Lower lobe of right lung (tissue), 2 donors: ENCODE measurements at places on chromosomes 12 and 14. TPM values are rescaled to one million over a fixed set of nuclear protein-coding genes. Genes with fewer than 3 reads are reported as not detected.
A peak's percentile ranks its signal among the peaks of the same experiment; 100 is the strongest.

Gene IL23A
- total RNA-seq = 0.56 TPM

Gene ASPG
- total RNA-seq = 4.6 TPM

Gene HRK
- 0.18 TPM for total RNA-seq

Gene GPRC5A
- total RNA-seq = 482 TPM

Gene IAPP
- total RNA-seq = not detected

Gene AKAP5
- total RNA-seq = 4.8 TPM

DNA sequence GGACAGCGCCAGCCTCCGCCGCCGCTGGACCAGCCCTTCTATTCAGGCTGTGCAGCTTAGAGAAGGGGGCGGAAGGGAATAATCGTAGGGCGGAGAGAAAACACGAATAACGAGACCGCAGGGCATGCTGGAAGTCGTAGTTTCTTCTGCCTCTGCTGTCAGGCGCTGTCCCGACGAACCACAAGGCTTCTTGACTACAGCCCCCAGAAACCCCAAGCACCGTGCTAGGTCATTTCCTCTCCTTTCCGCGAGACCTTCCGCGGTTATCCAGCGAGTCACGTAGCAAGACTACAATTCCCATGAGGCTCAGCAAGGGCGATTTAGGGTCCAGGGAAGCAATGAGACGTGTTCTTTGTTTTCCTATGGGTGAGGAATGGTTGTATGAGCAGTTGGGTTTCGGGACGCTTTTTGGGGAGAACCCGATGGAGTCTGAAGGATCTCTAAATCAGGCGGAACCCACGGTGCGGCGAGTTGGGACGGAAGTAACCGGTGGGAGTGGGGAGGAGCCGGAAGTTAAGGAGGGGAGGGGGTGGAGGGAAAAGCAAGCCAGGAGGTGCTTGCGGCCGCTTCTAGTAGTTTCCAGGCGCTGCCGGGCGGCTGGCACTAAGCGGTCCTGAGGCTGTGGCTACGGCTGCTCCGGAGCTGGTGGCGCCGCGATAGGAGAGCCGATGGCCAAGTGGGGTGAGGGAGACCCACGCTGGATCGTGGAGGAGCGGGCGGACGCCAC is at the start of the genes AHSA1 and VIPAS39:
Gene AHSA1 (plus strand): TSS at position 572 of the 727 bp plus-strand sequence. CDS start 97 bp downstream, at position 669.
Gene VIPAS39 (minus strand): TSS at position 80 of the 727 bp plus-strand sequence. CDS start 3,499 bp downstream, outside the sequence.
- DNase-seq = peak; percentile 96

DNA sequence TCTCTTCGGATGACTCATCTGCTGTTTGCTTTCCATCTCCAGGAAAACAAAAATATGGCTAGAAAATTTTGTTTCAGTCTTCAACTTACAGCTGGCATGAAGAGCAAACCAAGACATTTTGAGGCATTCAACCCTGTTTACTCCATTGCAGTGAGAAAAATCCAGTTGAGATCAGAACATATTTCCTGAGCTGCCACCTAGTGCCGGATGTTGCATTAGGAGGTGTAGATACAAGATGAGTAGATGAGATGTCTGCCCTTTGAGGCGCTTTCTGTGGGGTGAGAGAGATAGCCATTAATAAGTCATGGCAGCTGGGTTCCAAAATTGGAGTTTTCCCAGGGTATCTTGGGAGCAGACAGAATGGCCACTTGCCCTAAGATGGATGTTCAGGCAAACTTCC is 171.1 kb downstream of the PRKCH start:
- no peak for DNase-seq

DNA sequence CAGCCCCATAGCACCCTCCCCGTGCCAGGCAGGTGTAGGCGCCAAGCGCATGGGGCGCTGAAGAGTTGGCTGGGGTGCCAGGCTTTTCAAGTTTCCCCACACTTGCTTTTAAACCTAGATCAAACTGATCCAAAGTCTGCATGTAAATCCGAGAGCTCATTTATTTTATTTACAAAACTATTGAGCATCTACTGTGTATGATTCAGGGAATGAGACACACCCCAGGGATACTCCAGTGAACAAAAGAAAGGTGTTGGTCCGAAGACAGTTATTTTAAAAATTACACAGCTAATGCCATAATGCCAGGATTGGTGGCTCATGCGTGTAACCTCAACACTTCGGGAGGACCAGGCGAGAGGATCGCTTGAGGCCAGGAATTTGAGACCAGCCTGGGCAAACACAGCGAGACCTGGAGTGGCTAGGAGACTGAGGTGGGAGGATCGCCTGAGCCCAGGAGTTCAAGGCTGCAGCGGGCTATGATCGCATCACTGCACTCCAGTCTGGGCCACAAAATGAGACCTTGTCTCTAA is 780 bp upstream of the SLC41A2 start:
- no peak for DNase-seq

- DNase-seq = no peak
Measured at GRCh38 chr12:117526757-117527478, 165.5 kb upstream of the NOS1 start.

DNA sequence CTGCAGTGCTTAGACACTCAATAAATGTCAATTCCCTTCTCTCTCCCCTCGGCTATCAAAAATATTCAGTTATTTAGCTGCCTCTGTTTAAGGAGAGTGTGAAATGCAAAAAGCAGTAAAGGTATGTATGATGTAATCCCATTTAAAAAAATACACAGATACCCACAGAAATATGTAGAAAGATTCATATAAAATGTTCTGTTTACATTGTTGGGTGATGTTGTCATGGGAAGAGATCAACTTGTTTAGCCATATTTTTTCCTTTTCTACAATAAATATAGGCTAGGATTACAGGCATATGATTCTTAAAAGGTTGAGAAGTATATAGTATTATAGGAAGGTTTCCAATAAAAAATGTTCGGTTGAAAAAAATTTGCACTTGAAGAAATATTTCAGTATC is 7.8 kb downstream of the PPP2R3C start:
- no peak for DNase-seq

- no peak for DNase-seq
Measured at GRCh38 chr12:47876440-47876960, 28.3 kb downstream of the VDR start.

GRCh38 chr12:64612843-64613242 is 2.5 kb downstream of the RASSF3 start:
- no peak for DNase-seq

GRCh38 chr14:99968191-99968920 is 96.9 kb upstream of the EVL start:
- no peak for DNase-seq

DNA sequence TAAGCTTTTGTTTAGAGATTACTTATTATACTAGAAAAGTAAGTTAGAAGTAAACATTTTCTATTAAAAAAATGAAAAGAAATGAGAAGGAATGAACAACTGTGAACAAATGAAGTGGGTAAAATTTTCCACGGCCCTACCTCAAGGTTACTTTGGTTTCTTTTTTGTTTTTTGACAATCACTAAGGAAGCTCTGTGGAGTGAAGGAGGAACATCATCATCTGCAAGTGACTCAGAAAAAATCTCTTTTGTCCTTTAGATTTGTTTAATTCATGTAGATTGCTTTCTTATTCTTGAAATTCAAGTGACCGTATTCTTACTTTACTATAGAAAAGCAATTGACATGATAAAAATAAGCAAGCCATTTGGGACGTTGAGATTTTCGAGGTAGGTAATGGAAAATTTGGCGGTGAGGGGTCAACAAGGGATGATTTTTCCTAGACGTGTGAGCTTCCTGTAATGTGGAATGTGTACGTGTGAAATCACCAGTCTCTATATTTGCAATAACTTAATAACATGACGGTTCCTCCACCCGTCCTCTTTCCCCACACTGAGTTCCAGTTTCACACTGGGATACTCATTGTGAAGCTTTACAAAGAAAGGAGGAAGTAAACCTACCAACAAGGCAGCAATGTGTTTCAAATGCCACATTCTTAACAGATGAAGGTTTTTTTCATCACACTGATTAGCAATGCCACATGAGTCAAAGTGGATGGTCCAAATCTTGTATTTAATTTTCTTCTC is 62.3 kb upstream of the EGLN3 start:
- no peak for DNase-seq

GRCh38 chr12:116492703-116493324 is 66.4 kb upstream of the MAP1LC3B2 start:
- DNase-seq = no peak
